Activated CD8-positive, alpha-beta memory T cell treated with anti-CD3 and anti-CD28 coated beads for 4 hours (primary cell): ENCODE measurements at places on chromosomes 12 and 14.

DNA sequence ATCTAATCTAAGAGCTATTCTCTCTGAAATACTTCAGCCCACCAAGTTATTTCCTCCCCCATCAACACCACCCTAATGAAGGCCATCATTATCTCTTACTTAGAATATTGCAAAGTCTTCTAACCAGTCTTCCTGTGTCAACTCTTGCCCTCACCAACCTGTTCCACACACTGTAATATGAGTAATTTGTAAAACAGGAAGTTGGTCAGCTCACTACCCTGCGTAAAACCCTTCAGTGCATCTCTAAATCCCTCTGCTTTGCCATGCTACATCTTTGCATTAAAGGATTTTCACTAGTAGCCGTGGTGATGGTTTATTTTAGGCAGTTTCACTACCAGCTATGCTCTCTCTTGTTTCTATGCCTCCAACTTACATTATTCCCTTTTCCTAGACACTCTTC is 70.0 kb downstream of the KIF21A start:
- no peak for DNase-seq

DNA sequence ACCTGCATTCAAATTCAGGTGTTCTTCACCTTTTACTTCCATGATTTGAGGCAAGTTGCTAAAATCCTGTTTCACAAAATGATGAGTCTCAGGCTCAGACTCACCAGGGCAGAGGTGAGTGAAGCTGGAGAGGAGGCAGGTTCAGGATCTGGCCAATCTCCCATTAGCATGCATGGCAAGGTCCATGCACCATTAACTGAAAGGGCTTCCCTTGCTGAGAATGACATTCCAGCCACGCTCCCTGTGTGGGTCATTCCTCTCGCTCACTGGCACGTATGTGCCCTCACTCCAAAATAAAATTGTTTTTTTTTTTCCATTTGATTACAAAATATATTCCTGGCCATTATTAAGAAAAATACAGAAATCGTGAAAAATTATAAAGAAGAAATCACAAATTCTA is 257.6 kb downstream of the C12orf75 start:
- DNase-seq: no peak

DNA sequence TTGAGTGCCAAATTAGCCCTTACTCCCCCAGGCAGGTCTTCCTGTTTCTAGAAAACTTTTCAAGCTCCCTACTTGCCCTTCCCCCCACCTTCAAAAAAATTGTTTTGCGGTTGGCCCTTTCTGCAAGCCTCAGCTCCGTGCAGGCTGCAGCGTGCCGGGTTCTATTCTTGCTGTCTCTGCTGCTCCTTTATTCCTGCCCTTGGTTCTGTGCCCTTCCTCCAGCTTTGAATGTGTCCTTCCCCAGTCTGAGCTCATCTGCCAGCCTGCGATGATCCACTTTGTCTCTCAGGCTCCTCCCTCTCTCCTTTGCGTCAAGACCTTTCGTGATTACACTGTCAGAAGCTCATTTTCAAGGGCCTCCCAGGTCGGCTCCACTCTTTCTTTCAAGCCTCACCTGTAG is 98.6 kb downstream of the IRF2BPL start:
- no peak for DNase-seq

- DNase-seq: no peak
These were observed 34.1 kb downstream of the ITGA7 start for GRCh38 chr12:55673638-55674037.

DNA sequence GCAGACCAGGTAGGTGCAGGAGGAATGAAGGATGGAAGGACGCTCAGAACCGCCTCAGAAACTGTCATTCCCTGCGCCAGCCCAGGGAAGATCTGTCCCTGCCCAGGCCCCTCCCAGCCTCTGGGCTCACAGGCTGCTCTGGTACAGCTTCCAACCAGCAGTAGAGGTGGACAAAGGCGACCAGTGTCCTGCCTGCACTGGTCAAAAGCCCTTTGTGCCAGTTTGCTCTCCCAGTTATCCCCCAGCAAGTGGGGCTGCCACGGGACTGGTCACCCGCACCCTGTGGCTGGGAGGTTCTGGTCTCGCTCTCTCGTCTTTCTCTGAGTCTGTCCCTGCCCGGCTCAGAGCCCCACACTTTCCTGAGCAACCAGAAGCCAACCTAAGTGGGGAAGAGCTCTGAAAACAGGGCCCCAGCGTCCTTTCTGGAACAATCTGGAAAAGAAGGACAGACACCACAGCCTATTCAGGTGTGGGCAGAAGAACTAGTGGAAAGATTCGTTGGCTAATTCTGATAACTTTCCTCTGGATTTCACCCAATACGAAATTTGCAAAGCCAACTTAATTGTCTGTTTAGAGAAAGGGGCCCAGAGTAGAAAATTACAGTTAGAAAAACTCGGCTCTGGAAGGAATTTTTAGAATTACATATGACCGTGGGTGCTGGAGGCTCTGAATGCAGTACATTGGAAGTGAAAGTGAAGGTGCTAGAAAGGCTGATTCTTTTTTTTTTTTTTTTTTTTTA is 21.7 kb downstream of the SNRNP35 start:
- no peak for DNase-seq

- DNase-seq: no peak
These were observed 79.8 kb downstream of the CCDC88C start for GRCh38 chr14:91337699-91338335.

DNA sequence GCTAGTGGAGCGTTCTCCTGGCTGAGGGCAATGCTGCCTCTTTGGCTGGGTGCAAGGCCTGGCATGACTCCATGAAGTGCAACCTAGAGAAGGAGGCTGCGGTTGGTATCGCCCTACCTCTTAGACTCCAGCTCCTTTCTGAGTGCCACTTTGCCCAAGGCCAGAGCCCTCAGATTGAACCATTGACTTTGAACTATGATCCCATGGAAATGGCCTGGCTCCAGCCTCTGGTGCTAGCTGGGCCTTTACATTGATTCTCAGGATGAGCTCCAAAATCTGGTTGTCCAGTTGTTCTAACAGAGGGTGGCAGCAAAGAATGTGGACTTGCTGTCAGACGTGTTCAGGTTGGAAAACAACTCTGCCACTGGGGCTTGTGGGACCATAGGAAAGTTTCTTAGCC is 16.1 kb upstream of the SMOC1 start:
- no peak for DNase-seq

DNA sequence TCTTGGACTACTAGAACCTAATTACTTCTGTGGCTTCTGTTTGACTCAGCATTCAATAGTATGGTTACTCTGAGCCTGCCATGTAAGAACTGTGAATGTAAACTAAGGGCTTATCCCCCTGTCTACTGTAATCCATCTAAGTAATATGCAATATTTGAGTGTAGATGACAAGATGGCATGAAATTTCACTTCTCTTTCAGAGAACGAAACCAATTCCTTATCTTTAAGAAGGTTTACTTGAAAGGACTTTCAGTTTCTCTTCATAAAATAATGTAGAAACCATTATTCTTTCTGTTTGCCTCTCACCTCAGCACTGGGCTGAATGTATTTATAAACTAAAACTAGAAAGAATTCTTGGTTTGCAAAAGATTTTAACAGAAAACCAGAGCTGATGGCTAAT is 60.4 kb upstream of the ARID2 start:
- DNase-seq: no peak

GRCh38 chr12:12425616-12426015 is 68.7 kb downstream of the BORCS5 start:
- no peak for DNase-seq

- DNase-seq: no peak
These were observed 28.6 kb upstream of the PTPRQ start for GRCh38 chr12:80415466-80415865.

GRCh38 chr12:85016413-85016812 is 19.7 kb downstream of the TSPAN19 start:
- no peak for DNase-seq

DNA sequence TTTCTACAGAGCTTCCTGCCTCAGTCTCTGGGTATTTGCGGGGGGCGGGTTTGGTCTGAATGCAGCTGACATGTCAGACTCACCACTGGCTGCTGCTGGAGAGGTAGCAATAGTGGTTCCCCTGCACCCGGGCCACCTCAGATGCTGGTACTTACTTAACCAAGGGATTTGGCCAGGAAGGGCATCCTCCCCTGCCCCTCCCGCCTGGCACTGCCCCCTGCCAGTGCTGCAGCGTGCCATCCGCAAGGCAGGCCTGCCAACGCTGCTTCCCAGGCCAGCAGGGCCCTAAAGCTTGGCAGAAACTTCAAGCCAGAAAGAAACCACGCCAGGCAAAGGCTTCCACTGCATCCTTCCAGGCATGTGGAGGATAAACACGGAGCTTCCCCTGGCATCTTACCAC is 22.1 kb downstream of the RAB35 start:
- DNase-seq: no peak

DNA sequence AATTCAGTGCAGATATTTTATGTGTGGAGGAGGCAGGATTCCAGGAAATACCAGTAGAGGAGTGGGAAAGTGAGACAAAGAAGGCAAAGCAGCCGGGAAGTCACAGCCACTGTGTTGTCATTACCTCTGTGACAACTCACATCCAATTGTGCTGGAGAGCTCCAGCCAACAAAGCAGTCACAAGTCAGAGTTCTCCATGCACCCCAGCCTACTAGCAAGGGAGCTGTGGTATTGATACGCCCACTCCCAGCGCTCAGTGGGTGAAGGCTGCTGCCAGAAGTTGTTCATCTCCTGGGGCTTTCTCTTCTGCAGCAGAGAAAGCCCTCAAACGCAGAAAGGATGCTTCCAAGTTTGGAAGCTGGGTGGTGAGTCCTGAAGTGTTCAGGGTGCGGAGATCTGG is 93.9 kb downstream of the DICER1 start:
- DNase-seq: no peak

DNA sequence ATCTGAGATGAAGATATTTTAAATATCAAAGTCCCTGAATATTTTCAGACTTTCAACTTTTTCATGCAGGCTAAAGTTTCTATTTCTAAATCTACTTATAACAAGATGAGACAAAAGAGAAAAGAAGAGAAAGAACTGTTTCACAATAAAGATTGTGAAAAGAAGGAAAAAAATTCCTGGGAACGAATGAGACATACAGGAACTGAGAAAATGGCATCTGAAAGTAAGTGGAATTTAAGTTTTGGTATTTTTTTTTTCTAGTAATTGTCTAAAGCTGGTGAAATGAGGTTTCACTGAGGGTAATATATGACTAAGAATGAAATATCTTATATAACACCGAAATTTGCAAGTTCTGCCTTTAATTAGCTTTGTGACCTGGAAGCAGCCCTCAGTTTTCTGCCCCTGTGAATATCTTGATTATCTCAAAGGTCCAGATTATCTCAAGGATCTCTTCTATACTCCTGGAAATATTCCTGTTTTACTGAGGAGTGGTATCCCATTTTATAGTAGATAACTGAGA is 55.7 kb upstream of the PRPF39 start:
- no peak for DNase-seq

GRCh38 chr12:4909410-4909733 is 333 bp upstream of the KCNA1 start:
- no peak for DNase-seq

GRCh38 chr14:93299866-93300265 is 33.0 kb downstream of the BTBD7 start:
- no peak for DNase-seq

GRCh38 chr12:26132866-26133265 is 8.0 kb upstream of the BHLHE41 start:
- no peak for DNase-seq

- DNase-seq: no peak
These were observed 289.5 kb upstream of the RGS6 start for GRCh38 chr14:71642715-71643114.

GRCh38 chr12:106918746-106919145 is 37.0 kb upstream of the TMEM263 start:
- DNase-seq: no peak

DNA sequence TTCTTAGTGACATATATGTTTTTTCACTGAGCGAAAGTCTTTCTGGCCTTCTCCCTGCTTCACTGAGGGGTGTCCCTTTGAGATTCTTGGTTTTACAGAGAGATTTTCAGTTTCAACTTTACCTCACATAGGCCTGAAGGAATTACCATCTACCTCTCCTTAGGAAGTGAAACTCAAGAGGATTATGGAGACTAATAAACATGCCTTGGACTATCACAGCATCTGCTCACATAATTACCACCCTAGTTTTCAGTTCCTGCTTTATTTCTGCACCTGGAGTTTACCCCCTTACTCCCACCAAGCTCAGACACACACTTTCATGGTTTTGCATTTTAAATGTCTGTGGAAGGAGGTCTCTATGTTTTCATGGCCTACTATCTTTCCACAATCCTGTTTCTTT is 118.3 kb upstream of the SCAF11 start:
- DNase-seq: no peak

DNA sequence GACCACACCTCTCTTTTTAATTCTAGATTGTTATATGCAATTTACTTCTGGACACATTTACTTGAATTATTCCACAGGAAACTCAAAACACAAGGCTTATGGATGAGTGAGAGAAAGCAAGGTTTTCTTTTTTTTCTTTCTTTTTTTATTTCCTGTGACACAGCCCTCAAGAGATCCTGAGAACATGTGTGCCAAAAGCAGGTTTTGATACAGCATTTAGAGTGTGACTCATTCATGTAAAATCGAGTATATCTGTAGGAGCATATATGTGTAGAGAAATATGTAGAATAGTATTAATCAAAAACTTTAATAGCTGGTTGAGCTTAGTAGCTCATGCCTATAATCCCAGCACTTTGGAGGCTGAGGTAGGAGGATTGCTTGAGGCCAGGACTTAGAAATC is 4.4 kb upstream of the MAX start:
- DNase-seq: no peak

DNA sequence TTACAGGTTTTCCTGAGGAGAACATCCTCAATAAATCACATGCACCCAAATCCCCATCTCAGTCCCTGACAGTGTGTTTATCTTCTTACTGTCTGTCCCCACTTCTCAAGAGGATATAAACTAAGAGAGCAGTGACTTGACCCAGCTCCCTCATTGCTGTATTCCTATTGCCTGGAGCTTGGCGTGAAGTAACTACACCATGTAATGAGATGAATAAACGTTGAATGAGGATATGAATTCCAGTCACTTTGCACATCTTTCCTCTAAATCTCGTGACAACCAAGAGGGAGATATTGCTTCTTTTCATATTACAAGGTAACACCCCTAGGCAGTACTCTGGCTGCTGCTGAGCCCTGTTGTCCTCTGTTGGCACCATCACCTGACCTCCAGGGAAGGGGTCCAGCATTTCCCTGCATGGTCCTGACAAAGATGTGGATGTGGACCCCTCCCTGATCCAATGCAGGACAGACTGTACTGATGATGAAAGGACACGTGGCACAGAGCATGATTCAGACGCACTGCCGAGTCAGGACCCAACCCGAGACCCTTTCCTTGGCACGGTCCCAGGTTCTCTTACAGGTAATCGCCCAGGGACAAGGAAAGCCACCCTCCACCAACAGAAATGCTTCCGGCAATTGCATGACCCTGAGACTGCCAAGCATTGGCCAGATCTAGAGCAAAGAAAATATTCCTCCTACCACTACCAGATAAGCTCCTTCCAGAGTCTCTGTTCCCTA is 47.7 kb upstream of the CPM start:
- no peak for DNase-seq

- no peak for DNase-seq
These were observed 18.2 kb upstream of the FSCB start for GRCh38 chr14:44525237-44525636.

- DNase-seq: no peak
These were observed 76.3 kb upstream of the FUT8 start for GRCh38 chr14:65336191-65336591.

GRCh38 chr14:57749267-57749666 is 116.6 kb downstream of the SLC35F4 start:
- no peak for DNase-seq

- no peak for DNase-seq
These were observed 68.0 kb downstream of the SPPL3 start for GRCh38 chr12:120836114-120836684.

- no peak for DNase-seq
These were observed 18.8 kb downstream of the CLMN start for GRCh38 chr14:95300697-95301526.

GRCh38 chr12:15855646-15856045 is 26.5 kb upstream of the STRAP start:
- DNase-seq: no peak
